Smooth muscle cell of the brain vasculature (primary cell): ENCODE measurements at places on chromosomes 13 and 19.

- DNase-seq: no peak
These were observed 4.0 kb downstream of the GPX4 start for GRCh38 chr19:1107661-1108261.

DNA sequence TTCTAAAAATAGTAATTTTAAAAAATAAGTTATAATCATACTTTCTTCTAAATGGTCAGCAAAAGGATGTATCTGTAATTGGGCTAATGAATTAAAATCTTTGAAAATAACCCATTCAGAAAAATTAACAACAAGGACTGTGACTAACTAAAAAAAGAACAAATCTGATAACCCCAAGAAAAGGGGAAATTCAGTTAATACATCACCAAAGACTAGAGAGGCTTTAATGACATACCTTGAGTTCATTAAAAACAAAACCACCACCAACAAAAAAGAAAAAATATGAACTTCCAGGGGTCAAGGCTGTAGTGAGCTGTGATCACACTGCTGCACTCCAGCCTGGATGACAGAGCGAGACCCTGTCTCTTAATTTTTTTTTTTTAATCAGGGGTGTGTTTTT, 121.8 kb downstream of the TBC1D4 start:
- DNase-seq: no peak

- DNase-seq: no peak
These were observed 581.6 kb upstream of the SGCG start for GRCh38 chr13:22599156-22599555.

DNA sequence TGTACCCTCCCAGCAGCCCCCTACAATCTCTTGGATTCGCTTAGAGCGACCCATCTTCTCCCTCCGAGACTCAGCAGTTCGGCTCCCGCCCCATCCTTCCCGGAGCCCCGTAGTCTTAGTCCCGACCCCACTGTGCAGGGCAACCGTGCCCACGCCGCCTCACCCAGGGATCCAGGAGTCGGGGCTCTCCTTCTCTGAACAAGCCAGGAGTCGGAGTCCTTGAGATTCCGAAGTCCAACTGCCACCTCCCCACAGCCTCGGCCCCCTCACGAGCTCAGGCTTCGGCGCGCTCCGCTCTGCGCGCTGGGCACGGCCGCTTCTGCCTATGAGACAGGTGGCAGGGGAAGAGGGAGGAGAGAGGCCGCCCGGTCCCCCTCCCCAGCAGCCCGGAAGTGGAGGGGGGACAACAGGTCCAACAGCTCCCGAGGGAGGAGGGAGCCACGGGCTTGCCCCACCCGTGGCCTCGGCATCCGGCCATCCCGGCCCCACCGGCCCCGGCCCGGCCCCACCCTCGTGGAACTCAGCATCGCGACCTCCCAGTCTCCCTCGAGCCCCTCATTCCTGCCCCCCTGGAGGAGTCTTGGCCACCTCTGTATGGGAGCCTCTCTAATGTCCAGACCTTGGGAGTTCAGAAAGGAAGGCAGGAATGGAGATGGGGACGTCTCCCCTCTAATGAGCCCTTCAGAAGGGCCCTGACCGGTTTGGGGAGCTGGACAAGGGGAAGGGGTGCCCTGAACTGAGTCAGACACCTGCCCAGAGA, at the start of gene PHLDB3:
Gene PHLDB3 (minus strand): TSS at position 321 of the 760 bp plus-strand sequence. CDS start 628 bp downstream, outside the sequence.
- no peak for DNase-seq

GRCh38 chr19:37007587-37008220, 70.5 kb upstream of the ZNF420 start:
- DNase-seq: no peak

DNA sequence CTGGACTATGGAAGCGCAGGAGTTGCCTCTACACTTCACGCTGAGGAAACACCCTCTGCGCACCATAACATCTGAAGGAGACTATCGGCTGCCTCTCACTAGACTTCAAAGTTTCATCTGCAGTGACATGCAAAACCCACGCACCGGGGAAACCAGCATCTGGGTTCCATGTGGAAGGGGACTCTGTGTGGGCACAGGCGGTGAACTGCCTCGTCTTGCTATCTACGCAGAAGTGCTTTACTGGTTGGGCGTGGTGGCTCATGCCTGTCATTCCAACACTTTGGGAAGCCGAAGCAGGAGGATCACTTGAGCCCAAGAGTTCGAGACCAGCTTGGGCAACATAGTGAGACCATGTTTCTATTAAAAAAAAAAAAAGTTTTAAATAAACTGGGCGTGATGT, 116.4 kb downstream of the STK24 start:
- DNase-seq: no peak

GRCh38 chr19:18768997-18769891, 21.9 kb downstream of the COMP start:
- DNase-seq: no peak

GRCh38 chr13:25169356-25169755, 2.7 kb downstream of the AMER2 start:
- no peak for DNase-seq

- no peak for DNase-seq
These were observed 5.4 kb downstream of the TMEM150B start for GRCh38 chr19:55319785-55320184.
